Osteocyte (in vitro differentiated cells): ENCODE measurements at places on chromosomes 1 and 21. TPM values are rescaled to one million over a fixed set of nuclear protein-coding genes. Genes with fewer than 3 reads are reported as not detected.

CFHR1 gene
- not detected in 2 replicates for total RNA-seq

LCE1C gene
- total RNA-seq = not detected in 2 replicates

- DNase-seq = no peak
These were observed 10.4 kb upstream of the CDC20 start for GRCh38 chr1:43348343-43348808.

- no peak for DNase-seq
These were observed 28.3 kb downstream of the DEGS1 start for GRCh38 chr1:224211206-224211962.

DNA sequence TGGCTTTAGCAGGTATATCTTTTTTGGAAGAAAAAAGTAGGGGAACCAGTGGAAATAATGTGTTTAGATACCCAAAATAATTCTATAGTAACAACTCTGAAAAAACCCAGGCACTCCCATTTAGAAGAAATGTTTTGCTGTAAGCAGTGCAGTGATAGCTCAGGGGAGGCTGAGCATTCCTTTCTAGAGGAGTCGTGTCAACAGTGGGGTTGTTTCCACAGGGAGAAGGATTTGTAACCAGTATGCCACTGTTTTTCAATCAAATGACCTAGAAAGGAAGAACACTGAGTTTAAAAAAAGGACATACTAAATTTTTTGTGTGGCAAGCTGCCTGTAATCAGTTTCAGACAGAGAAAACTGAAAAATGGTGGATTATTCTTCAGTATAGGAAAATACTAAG lies 2.4 kb downstream of the PGD start:
- no peak for DNase-seq

GRCh38 chr1:164466001-164466421 lies 93.0 kb upstream of the PBX1 start:
- no peak for DNase-seq

- DNase-seq = no peak
These were observed 138.2 kb upstream of the RUNX3 start for GRCh38 chr1:25068316-25068715.

DNA sequence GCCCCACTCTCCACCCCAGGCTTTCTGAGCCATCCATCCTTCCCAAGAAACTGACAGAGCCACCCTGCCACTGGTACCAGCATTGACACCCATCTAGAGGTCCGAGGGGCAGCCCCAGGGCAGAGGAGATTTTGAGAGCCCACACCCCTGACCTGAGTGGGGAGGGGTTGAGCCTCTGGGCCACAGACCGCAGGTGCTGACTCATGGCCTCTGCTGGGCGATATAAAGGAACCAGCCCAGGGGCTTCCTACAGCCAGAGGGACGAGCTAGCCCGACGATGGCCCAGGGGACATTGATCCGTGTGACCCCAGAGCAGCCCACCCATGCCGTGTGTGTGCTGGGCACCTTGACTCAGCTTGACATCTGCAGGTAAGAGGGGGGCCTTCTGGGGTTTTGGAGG lies at the start of gene PADI4:
TSS of gene PADI4 (plus strand) at position 252 of the 400 bp plus-strand sequence. CDS start at position 278, 26 bp downstream.
- no peak for DNase-seq

DNA sequence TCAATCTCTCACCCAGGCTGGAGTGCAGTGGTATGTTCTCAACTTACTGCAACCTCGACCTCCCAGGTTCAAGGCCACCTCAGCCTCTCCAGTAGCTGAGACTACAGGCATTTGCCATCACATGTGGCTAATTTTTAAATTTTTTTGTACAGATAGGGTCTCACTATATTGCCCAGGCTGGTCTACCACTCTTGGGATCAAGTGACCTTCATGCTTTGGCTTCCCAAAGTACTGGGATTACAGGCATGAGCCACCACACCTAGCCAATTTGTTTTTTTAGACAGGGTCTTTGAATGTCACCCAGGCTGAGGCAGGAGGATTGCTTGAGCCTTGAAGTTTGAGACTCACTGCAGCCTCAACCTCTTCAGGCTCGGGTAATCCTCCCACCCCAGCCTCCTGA lies 10.2 kb upstream of the USP48 start:
- DNase-seq = no peak

GRCh38 chr1:87120779-87121178 lies 206.3 kb downstream of the HS2ST1 start:
- DNase-seq = no peak
